ENCODE measurements at places on chromosomes 13 and 19.

DNA sequence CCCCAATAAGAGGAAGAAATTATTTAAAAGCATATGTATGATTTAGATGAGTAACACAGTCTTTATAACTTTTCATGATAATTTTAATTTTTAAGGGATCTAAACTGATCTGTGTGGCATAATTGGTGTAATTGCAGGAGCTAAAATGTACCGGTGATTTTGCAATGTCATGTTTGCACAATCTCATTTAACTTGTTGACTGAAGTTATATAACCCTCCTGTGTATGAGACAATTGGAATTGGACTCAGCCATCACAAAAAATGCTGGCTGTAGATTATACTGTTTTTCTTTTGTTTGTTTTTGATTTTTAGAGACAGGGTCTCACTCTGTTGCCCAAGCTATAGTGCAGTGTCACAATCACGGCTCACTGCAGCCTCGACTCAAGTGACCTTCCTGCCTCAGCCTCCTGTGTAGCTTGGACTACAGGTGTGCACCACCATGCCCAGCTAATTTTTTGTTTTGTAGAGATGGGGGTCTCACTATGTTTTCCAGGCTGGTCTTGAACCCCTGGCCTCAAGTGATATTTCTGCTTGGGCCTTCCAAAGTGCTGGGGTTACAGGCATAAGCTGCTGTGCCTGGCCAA, 26.1 kb downstream of the FGF9 start:
- no peak for DNase-seq

- DNase-seq, result no peak
Measured at GRCh38 chr19:19510432-19510831, 4.9 kb downstream of the TSSK6 start.

DNA sequence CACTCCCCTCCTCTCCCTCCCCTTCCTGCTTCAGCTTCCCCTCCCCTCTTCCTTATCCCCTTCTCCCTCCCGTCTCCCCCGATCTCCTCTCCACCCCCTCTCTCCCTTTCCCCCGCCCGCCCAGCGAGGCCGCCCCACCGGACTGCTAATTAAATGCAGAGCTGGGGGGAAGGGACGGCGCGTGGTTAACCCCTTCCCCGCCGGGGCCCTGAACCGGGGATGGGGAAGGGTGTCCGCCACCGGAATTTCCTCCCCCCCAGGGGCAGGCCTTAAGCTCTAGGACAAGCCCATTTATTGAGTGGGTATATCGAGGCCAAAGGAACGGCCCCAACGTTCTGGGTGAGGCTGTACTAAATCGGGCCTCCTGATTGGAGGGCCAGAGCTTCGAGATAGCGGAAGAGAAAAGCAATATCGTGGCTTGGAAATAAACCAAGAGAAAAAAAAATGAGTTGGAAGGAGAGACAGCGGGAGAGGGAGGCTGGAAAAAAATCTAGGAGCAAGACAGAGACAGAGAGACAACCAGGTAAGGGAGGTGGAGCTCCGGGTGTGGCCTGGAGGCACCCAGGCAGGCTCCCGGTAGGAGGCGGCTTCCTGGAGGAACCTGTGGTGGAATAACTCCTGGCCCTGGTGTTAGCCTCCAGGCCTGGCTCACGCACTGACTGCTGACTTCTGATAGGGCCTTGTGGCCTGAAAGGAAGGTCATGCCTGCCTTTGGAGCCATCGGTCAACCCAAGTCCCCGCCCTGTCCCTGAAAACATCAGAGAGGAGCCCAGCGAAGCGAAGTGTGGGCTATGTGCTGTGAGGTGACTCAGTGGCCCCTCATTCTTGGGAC, 11.6 kb upstream of the JUND start:
- peak; percentile 94 for DNase-seq

- no peak for DNase-seq
Measured at GRCh38 chr19:53961523-53962356, 997 bp upstream of the CACNG8 start.

DNA sequence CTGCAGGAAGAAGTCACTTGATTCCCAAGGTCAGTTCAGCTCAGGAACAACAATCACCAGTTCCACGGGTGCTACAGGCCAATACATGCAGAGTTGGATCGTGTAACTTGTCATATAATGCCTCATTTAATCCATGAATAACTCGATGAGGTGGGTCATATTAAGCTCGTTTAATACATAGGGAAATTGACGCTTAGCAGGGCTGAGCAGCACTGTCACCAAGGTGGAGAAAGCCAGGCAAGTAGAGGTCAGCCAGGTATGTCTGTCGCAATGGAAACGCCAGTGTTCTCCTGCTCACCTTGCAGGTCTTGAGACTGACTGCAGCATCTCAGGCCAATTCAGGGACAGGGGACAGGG, 52.3 kb downstream of the CCDC70 start:
- no peak for DNase-seq

- no peak for DNase-seq
Measured at GRCh38 chr13:45885194-45885593, 33.6 kb upstream of the SIAH3 start.

DNA sequence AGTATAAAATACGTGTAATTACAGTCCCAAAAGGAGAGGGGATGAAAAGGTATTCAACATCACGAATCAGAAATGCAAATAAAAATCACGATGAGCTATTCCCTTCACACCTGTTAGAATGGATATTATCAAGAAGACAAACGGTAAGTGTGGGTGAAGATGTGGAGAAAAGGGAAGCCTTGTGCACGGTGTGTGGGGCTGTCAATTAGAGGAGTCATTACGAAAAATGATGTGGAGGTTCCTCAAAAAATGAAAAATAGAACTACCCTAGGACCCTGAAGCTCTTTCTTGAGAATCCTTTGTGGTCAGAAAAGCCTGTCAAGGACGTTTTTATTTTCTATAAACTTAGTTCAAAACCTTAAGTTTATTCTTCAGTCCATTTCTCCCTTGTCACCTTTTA, 19.4 kb downstream of the NLRP11 start:
- no peak for DNase-seq

- no peak for DNase-seq
Measured at GRCh38 chr19:32483574-32483973, 78.0 kb downstream of the DPY19L3 start.

Measured in upper lobe of left lung (tissue), 6 donors.